ENCODE measurements at places on chromosomes 7 and 10.

DNA sequence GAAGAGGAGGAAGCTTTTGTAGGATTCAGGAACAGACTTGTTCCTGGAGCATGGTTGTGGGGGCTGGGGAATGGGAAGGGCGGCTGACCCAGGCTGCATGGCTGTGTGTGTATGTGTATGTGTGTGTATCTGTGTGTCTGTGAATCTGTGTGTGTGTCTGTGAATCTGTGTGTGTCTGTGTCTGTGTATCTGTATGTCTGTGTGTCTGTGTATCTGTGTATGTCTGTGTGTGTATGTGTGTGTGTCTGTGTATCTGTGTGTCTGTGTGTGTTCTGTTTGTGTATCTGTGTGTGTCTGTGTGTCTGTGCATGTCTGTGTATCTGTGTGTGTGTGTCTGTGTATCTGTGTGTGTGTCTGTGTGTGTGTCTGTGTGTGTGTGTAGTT lies 6.6 kb upstream of the STX1A start:
- peaks cover 17% of the 10 kb centered on the region for H3K27me3 ChIP-seq
- no peak overlapping the region for H3K27ac ChIP-seq
- no peak overlapping the region for H3K4me3 ChIP-seq
- H3K36me3 ChIP-seq, result peaks cover 2% of the 10 kb centered on the region

GRCh38 chr10:71727738-71728737 lies 8.5 kb upstream of the C10orf105 start:
- H3K27me3 ChIP-seq, result no peaks in the 10 kb centered on the region
- DNase-seq, result peak; percentile 56
- H3K4me3 ChIP-seq, result peak overlapping the region; percentile 79
- H3K36me3 ChIP-seq, result peaks cover 2% of the 10 kb centered on the region

DNA sequence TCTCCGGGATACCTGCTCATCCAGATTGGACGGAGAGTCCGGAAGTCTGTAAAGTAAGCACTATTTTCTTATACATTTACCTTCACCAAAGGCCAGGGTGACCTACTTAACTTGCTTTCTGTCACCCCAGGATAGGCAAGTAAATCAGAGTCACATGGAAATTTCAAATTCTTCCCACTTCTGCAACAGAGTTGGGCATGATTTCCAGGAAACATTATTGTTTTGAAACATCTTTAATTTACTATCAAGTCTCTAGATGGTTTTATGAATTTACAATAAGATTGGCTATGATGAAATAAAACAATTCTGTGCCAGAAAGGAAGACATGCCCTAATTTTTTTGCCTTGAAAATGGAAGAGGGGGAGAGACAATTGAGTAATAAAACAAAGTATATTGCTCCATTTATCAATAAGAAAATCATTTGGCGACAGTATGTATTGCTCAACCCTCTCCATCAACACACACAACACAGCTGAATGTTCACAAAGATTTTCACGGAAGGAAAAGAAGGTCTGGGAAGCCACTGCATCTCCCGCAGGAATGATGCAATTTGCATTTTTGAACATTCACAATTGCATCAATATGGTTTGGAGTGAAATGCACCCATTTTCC lies 702.8 kb downstream of the PARD3 start:
- peaks cover 3% of the 10 kb centered on the region for H3K4me1 ChIP-seq
- DNase-seq, result no peak
- H3K36me3 ChIP-seq, result no peaks in the 10 kb centered on the region
- no peak overlapping the region for H3K27ac ChIP-seq
- no peak overlapping the region for H3K4me3 ChIP-seq

GRCh38 chr10:63429281-63429680 lies 36.5 kb downstream of the JMJD1C start:
- H3K27ac ChIP-seq, result peak overlapping the region; percentile 59
- no peak for DNase-seq
- peaks cover 27% of the 10 kb centered on the region for H3K4me1 ChIP-seq
- H3K27me3 ChIP-seq, result no peaks in the 10 kb centered on the region

- H3K27ac ChIP-seq, result no peak overlapping the region
- no peaks in the 10 kb centered on the region for H3K27me3 ChIP-seq
- H3K4me3 ChIP-seq, result no peak overlapping the region
- peaks cover 47% of the 10 kb centered on the region for H3K4me1 ChIP-seq
Observed at GRCh38 chr10:11170993-11171851, 153.6 kb downstream of the CELF2 start.

DNA sequence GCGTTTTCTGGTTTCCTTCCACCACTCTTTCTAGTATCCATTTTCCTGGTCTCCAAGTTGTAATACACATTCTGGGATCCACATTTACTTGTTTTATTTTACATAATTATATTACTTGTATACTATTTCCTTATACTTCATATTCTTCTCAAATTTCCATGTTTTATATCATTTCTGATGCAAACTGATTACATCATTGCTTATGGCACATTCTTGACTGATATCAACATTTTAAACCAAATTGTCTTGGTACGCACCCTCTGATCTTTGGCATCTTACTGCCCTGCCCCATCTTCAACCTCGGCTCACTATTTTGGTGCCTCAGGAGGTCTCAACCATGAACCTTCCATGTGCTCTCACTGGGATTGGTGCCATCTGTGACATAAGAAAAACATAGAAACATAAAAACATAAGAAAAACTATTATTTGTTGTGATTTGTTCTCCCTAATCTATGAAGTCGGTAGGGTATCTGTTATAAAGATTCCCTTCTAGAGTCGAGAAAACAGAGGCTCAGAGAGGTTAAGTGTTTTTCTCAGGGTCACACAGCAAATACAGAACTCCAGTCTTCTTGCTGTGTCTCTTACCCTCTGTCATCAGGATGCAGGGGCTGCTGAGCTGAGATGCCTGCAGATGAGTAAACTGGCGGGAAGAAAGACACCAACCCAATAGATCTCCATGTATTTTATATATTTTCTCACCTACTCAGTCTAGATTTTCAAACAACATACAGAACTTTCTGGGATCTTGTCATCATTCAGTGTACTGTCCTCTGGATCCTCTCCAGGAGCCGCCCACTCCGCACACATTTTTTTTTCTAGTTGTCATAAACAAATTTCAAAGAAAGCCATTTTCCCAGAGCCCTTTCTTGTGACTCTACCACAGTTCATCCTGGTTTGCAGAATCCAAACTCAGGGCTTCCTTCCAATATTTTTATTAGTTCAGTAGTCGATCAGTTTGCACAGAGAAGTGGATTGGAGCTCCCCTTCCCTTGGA lies 79.5 kb downstream of the PARP12 start:
- DNase-seq, result no peak
- H3K27me3 ChIP-seq, result no peaks in the 10 kb centered on the region
- H3K36me3 ChIP-seq, result peaks cover 2% of the 10 kb centered on the region
- no peak overlapping the region for H3K4me3 ChIP-seq
- peaks cover 18% of the 10 kb centered on the region for H3K4me1 ChIP-seq

- H3K27me3 ChIP-seq, result no peaks in the 10 kb centered on the region
- H3K4me3 ChIP-seq, result no peak overlapping the region
- H3K4me1 ChIP-seq, result no peaks in the 10 kb centered on the region
- DNase-seq, result no peak
- no peak overlapping the region for H3K27ac ChIP-seq
Observed at GRCh38 chr10:36187380-36188079, 545.4 kb upstream of the FZD8 start.

GRCh38 chr10:24513155-24513554 lies 210.5 kb downstream of the ARHGAP21 start:
- DNase-seq, result no peak
- no peak overlapping the region for H3K27ac ChIP-seq

DNA sequence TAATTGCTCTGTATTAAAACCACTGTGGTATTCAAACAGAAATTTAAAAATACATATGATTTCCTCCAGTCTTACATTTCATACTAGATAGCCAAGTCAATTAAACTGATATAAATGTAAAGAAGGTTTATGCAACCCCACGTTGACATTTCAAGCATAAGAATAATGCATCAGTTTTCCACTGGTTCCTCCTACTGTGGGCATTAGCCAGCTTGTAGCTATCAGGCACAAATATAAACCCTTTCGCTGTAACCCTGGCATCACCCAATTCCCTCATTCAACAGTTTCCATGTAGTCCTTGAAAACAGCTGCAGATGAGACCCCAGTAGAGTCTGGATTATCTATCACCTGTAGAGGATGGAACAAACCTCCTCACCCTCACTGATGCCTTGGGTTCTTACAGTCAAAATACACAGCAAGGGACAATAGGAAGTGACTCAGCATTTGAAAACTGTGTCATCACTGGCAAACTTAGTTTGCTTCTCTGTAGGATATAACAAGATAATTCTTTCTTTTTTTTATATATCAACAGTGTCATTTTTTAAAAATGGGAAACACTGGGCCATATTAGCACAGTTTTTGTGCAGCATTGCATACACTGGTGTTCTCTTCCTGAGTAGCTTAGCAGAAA lies 113.0 kb downstream of the PDE1C start:
- no peak for DNase-seq
- H3K4me3 ChIP-seq, result no peak overlapping the region
- H3K27me3 ChIP-seq, result no peaks in the 10 kb centered on the region
- H3K4me1 ChIP-seq, result no peaks in the 10 kb centered on the region
- no peak overlapping the region for H3K27ac ChIP-seq
